ENCODE measurements at places on chromosomes 4 and X. TPM values are rescaled to one million over a fixed set of nuclear protein-coding genes. Genes with fewer than 3 reads are reported as not detected.
A peak's percentile ranks its signal among the peaks of the same experiment; 100 is the strongest.

- no peaks in the 10 kb centered on the region for H3K27me3 ChIP-seq
- no peaks in the 10 kb centered on the region for H3K4me1 ChIP-seq
- no peak overlapping the region for H3K4me3 ChIP-seq
These were observed 244.9 kb upstream of the AGA start for GRCh38 chr4:177687117-177687516.

GRCh38 chr4:114281164-114281960 lies 301.9 kb upstream of the ARSJ start:
- H3K4me3 ChIP-seq: no peak overlapping the region
- no peak overlapping the region for H3K27ac ChIP-seq
- no peaks in the 10 kb centered on the region for H3K4me1 ChIP-seq
- DNase-seq: no peak

- H3K4me3 ChIP-seq: peak overlapping the region; percentile 85
- peak overlapping the region; percentile 93 for H3K27ac ChIP-seq
- peaks cover 93% of the 10 kb centered on the region for H3K4me1 ChIP-seq
- H3K36me3 ChIP-seq: no peaks in the 10 kb centered on the region
- no peaks in the 10 kb centered on the region for H3K27me3 ChIP-seq
These were observed 57.8 kb downstream of the TMEM131L start for GRCh38 chr4:153523941-153524386.

GRCh38 chr4:185793116-185793485 lies 18.9 kb downstream of the SORBS2 start:
- peaks cover under 1% of the 10 kb centered on the region for H3K27me3 ChIP-seq
- DNase-seq: no peak
- H3K27ac ChIP-seq: no peak overlapping the region
- H3K36me3 ChIP-seq: no peaks in the 10 kb centered on the region
- no peak overlapping the region for H3K4me3 ChIP-seq

GRCh38 chr4:111268769-111269414 lies 646.0 kb upstream of the PITX2 start:
- DNase-seq: no peak
- no peaks in the 10 kb centered on the region for H3K27me3 ChIP-seq
- no peak overlapping the region for H3K27ac ChIP-seq
- no peaks in the 10 kb centered on the region for H3K4me1 ChIP-seq

DNA sequence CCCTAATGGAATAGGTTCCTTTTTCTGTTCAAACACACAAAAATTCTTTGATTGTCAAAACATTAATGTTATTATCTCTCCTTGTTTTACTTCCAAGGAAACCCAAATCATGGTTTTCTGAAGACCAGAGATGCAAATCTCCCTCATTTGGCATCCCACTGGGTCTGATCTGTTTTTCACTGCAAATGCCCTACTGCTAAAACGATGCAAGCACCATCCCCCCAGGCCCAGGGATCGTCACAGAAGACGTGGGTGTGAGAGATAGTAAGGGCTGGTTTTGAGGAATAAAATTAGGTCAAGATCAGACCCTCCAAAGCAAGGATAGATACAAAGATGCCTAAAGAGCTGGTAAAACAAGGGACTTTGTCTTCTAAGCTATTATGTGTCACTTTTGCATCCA lies 33.6 kb downstream of the GSPT2 start:
- H3K36me3 ChIP-seq: no peaks in the 10 kb centered on the region
- H3K27ac ChIP-seq: no peak overlapping the region
- H3K27me3 ChIP-seq: peaks cover 14% of the 10 kb centered on the region
- no peaks in the 10 kb centered on the region for H3K4me1 ChIP-seq
- no peak overlapping the region for H3K4me3 ChIP-seq

DNA sequence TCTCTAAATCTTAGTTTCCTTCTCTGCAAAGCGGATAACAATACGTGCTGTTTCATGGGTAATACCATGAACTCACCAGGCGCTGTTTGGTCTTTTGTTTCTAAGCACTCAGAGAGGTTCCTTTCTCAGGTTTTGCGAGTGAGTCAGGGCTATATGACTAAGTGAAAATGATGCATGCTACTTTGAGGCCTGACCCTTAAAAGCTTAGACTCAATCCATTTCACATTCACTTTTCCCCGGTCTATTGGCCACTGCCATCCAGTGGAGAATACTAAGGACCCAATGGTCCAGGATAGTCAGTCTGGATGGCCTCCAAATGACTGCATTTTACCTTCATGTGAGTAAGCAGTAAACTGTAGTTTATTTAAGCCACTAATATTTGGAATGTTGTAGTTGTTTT lies 400.8 kb upstream of the SLIT2 start:
- no peak overlapping the region for H3K27ac ChIP-seq
- no peak overlapping the region for H3K4me3 ChIP-seq
- no peaks in the 10 kb centered on the region for H3K27me3 ChIP-seq
- no peak for DNase-seq
- H3K36me3 ChIP-seq: no peaks in the 10 kb centered on the region

- H3K4me1 ChIP-seq: no peaks in the 10 kb centered on the region
- H3K27ac ChIP-seq: no peak overlapping the region
- H3K4me3 ChIP-seq: no peak overlapping the region
- H3K27me3 ChIP-seq: peaks cover 30% of the 10 kb centered on the region
These were observed 53.6 kb downstream of the CORIN start for GRCh38 chr4:47784222-47784621.

The CYSLTR1 gene
- total RNA-seq: 1.5 TPM

The DCAF8L2 gene
- not detected for total RNA-seq

The TBX22 gene
- not detected for total RNA-seq

Measured in natural killer cell treated with Interleukin-12 subunit alpha and Interleukin-12 subunit beta and Interleukin-15 and Interleukin-18, amount 100 ng/mL, for 72 hours (primary cell).